Femur (tissue), 1 donor: ENCODE measurements at places on chromosomes 6 and 20.

DNA sequence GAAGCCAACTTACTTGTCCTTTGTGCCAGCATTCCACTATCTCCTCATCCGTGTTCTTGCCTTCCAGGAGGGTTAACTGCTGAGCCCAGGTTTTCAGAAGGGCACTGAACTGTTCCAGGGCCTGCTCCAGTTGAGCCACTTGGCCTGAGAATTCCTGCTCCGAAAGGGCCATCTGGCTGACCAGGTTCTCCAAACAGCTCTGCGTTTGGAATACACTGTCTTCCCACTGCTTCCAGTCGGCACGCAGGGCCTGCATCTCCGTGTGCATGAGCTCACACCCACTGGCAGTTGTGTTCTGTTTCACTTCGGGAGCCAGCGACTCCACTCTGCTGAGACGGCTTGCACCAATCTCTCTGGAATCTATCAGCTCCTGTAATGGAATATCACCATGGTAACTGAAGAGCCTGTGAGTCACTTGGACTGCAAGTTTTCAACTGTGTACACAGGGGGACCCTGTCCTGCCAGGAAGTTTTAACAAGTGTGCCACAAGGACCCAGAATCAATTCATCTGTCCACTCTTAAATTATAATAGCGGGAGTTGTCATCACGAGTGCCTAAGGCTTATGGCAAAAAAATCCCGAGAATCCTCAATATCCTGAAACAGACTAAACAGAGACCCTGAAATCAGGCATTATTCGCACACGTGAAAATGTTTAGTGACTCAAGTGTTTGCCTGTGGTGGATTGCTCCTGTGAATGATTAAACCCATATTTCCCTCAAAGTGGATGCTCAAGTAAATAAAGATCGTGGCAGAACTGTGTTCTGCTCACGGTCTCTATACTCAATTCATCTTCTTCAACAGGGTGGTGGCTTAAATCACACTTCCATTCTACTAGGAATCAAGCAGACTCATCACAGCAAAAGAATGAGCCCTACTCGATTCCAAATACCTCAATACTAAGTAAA, 255.9 kb downstream of the SYNE1 start:
- peak; percentile 94 for DNase-seq

DNA sequence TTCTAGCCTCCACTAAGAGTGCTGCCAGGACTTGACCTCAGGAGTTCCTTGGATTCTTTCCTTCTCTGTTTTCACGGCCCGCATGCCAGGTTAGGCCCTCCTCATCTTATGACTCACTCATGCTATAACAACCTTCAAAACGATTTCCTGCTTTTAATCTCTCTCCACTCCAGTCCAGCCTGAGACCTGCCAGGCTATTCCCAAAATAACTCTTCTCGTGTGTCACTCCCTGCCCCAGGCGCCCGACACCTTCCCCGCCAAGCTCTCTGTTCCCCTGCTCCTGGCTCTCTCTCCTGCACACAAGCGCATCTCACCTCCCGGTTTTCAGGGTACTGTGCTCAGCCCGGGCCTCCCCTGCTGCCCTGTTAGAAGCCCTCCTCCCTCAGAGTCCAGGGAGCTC, 64.1 kb upstream of the RPS6KA2 start:
- no peak for DNase-seq

DNA sequence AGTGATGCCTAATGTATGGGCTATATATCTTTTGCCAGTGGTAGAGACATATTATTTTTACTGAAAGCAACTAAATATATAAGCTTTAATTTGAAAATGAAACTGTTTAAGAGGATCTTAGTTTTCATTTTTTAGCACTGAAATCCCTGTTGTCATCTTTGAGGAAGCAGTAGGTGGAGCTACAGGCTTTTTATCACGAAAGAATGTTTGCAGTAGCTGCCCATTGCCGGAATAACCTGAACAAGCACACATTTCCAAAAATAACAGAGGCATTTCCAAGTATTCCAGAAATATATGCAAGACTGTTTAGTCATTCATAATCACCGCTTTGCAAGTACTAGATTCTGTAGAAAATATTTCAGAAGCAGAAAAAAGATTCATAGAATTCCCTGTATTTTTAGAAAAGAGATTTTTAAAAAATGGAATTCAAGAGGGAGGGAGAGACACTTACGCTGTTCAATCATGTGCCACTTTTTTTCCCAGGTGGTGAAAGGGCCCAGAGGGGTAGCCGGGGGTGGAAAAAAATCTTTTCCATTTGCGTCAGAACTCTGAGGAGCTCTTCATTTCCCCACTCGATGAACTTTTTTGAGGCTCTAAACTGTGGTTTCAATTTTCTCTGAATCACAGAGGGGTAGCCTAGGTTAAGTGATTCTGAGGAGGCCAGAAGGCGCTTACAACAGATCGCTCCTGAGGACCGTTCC, 142.5 kb upstream of the FERMT1 start:
- peak; percentile 57 for DNase-seq

GRCh38 chr6:88458662-88459061, 292.5 kb upstream of the CNR1 start:
- no peak for DNase-seq

DNA sequence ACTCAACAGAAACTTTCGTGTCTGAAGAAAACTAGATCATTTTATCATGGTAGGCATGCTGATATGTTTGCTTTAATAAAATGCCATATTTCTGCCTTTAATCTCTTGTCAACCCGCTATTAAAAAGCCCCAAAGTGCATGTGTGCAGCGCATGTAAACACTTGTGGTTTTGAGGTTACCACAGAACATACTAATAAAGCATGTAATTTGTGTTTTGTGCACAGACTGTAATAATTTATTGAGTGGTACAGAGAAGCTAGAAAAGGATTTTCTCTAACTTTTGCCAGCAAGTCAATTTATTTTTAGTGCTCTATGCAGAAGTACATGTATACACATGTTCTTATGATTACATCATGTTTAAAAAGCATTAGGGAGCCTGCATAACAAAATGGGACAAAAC, 349.9 kb upstream of the SLC35B3 start:
- DNase-seq, result no peak

DNA sequence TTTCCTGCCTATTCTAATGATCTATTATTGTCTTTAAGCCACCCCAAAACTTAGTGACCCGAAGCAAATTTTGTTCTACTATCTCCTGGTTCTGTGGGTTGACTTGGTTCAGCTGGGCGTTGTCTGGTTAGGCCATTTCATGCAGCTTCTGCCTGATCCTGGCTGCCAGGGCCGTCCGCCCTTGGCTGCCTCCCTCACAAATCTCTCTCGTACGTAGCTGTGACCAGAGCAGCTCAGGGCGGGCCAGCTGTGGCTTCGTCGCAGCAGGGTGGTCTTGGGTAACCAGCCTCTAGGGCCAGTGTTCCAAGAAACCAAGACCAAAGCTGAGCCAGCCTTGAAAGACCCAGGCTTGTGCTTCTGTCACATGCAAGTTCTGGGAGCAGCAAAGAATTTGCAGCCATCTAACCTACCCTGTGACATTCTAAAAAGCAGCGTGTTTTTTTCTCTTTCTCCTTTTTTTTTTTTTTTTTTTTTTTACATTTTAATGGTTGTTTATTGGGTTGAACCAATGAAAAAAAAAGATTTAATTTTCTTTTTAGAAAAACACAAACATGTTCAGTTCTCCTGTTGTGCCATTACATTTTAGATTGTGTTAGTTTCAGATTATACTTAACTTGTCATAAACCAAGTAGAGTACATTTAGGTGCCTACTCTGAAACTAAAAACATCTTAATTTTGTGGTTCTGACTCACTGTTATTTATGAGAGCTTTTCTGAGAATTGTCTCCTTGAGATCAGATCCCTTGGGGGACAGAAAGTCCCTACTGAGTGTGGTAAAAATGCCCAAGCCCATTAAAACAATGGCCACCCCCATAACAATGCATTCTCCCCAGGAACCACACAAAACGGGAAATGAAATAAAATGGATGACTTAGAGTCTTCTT, 83.9 kb downstream of the ZDHHC14 start:
- peak; percentile 49 for DNase-seq

DNA sequence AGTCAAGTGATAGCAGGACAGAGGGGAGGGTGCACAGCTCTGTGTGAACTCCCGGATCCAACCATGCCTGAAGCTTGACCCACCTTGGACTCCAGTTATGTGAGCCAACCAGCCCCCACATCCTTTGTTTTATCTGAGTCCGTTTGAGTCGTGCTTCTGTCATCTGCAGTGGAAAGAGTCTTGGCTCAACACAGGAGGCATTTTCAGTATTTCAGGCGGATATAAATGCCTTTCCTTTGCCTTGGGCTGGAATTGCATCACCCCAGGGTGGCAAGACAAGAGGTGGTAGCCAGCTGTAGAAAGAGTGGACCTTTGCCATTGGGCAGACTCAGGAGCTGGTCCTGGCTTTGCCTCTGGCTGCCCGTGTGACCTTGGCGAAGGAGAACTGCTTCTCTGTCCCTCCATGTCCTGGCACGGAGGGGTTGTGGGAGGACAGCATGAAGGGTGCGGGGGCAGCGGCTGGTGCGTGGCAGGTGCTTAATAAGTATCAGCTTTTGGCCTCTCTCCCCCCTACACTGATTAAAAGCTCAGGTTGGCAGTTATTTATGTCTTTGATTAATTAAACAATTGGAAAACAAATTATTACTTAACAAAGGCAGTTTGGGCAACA, 42.6 kb upstream of the APCDD1L start:
- DNase-seq, result peak; percentile 7
